ENCODE measurements at places on chromosomes 1 and 21.

DNA sequence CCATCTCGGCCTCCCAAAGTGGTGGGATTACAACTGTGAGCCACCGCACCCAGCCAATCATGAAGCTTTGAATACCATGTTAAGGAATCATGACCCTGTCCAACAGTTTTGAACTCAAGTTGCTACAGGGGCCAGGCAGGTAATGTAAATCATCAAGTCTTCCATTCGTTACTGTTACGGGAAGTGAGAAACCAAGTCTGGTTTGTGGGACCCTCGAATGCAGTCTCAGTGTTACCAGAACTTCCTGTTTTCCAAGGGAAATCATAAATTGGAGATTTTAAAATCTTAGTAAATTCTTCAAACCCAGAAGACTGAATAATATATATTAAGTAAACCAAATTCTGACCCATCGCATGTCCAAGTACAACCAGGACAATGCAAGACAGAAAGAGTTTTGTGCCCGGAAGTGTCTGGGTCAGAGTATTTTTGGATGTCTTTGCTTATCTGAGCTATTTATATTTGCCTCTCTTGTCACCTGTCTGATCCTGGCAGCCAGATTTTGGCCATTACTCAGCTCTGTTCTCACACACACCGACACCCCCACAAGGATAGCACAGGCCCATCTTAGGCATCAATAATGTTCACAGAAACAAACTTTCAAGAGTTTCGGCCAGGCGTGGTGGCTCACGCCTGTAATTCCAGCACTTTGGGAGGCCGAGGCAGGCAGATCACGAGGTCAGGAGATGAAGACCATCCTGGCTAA is 8.8 kb downstream of the ATP5IF1 start:
- DNase-seq, result no peak

GRCh38 chr1:175331891-175332290 is 139.3 kb upstream of the KIAA0040 start:
- no peak for DNase-seq

DNA sequence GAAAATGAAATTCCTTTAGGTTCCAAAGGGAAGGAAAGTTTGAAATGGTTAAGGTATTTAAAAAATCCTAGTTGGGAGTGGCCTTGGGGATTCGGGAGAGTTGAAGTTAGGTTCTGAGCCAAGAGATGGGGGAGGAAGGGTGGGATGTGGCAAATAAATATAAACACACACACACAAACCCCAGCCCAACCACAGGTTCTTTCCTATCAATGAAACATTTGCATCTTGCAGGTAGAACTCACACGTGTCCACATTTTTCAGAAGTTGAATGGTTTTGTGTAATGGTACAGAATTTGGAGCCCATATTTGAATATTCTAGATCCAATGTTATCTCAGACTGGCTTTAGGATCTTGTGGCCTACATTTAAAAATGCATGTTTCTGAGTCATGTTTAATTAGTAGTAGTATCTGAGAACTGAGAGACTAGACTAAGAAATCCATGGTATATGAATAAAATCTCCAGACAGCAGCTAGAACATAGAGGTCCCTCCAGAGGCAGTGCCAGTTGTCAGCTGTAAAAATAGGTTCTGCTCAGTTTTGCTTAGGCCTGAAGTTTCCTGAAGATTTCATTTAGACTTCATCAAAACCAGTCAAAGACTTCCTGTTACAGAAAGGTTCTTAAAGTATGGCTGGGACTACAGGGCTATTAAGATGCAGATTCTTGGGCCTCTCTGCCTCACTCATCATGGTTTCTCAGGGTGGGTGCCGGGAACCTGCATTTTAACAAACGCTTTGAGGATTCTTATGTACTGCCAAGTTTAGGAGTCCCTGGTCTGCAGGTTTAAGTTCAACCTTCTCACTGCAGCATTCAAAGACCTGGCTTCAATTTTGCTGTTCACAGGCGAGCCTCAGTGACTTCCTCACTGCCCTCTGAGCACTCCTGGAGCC is 21.3 kb downstream of the RUNX1 start:
- no peak for DNase-seq

DNA sequence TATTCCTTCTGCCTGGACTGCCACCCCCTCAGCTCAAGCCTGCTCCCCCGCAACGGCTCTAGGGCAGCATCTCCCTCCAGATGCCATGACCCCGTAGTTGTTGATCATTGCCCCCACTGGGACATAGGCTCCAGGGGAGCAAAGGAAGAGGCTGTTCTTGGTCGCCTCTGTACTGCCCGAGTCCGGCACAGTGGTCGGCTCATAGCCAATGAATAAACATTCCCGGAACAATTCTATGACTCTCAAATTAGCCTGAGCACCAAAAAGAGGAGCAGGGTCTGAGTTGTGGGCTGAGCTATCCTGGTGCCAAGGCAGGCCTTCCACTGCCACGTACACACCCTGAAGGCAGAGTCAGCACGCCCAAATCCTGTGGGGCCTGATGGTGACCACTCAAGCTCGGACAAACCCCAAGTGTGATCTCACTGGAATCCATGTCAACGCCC is 33.1 kb downstream of the CAPZB start:
- no peak for DNase-seq

GRCh38 chr1:36172017-36172747 is 16.2 kb downstream of the MAP7D1 start:
- no peak for DNase-seq

DNA sequence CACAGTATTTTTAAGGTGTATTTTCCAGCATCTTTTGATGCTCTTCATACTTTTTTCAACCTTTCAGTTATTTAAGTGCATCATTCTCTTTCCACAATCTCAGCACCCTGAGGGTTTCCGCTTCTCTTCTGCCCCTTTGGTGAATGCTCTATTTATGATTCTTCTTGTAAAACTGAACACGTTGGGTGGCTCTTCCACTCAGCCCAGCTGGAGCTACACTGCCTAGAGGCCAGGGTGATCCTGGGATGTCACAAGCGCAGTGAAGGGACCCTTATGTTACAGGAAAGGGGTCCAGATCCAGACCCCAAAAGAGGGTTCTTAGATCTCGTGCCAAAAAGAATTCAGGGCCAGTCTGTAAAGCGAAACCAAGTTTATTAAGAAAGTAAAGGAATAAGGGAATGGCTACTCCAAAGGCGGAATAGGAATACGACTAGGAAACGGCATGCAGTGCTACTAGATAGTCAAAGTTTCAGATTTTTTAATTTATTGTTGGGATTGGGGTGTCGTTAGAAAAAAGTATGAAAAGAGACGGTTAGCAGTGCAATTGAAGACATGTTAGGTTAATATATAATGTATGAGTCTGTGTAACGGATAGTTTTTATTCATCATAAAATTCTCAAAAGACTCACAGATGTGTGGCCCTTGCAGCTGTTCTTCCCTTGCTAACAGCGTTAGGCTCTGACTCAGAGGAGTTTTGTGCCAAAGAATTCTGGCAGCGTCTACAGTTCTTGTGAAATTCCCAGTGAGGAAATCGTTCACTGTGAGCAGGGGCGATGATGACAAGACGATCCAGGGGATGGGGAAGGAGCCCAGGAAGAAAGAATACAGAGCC is 14.4 kb upstream of the ERVH48-1 start:
- DNase-seq, result no peak

DNA sequence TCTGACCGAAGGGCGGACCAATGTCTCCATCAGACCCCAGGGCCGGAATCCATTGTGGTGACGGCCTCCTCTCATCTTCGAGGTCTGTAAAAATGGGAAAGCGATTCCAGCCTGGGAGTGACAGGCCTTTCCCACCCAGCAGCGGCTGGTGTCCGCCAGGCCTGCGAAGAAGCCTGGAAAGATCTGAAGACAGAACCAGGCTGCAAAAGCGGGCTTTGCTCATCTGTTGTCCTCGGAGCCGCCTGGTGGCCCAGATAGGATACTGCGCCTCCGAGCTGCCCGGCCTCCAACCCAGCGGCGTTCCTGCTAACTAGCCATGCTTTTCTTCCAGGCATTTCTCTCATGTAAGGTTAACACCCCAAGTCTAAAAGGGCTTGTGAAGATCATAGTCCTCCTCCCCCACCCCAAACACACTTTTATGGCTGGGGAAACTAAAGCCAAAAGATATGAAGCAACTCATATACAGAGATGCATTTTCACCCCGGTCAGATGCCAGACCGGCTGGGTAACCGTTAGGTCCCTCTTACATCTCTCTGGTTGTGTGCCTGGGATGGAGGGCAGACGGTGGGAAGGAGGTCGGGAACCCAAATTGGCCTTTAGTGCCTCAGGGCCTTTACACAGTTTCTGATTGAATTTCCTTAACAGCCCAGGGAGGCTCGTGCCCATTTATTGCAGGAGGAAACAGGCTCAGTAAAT is 1.9 kb upstream of the DHRS3 start:
- peak; percentile 76 for DNase-seq

Data from activated T-cell treated with anti-CD3 and anti-CD28 coated beads for 48 hours (primary cell).